Neural crest cell (in vitro differentiated cells): ENCODE measurements at places on chromosomes 4 and X.

GRCh38 chr4:3420956-3421355 lies 20.8 kb upstream of the HGFAC start:
- DNase-seq, result no peak

GRCh38 chrX:1034717-1035116 lies 177.7 kb downstream of the CRLF2 start:
- no peak for DNase-seq

DNA sequence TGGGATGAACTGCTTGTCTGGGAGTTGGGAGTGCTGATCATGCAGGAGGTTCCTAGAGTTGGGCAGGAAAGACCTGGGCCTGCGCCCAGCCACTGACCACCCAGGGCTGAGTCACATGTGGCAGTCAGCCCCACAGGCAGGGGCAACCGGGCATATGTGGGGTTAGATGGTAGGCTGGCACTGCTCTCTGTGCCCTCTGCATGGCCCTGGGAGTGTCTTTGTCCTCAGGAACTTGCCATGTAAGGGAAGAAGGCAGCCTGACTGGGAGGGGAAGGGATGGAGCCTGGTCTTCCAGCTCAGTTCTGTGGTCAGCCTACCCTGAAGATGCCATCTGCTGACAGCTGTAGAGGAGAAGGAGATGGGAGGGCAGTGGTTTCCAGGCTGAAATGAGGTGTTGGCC lies 70.2 kb upstream of the EFNB1 start:
- no peak for DNase-seq

- DNase-seq, result no peak
These were observed 29.3 kb downstream of the CLCN3 start for GRCh38 chr4:169649545-169650226.

- no peak for DNase-seq
These were observed 3.7 kb downstream of the DOCK11 start for GRCh38 chrX:118499295-118499694.

DNA sequence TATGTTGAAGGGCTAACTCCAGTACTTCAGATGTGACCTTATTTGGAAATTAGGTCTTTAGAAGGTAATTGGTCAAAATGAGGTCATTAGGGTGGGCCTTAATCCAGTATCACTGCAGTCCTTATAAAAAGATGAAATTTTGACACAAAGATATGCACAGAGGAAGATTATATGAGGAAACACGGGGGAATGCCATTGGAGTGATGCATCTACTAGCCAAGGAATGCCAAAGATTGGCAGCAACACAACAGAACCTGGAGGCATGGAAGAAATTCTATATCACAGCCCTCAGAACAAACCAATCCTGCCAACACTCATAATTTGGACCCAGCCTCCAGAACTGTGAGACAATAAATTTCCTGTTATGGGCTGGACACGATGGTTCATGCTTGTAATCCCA lies 17.6 kb downstream of the TRIM61 start:
- DNase-seq, result no peak

GRCh38 chrX:64176876-64177275 lies 28.6 kb downstream of the AMER1 start:
- DNase-seq, result no peak
